ENCODE measurements at places on chromosomes 5 and 9.

DNA sequence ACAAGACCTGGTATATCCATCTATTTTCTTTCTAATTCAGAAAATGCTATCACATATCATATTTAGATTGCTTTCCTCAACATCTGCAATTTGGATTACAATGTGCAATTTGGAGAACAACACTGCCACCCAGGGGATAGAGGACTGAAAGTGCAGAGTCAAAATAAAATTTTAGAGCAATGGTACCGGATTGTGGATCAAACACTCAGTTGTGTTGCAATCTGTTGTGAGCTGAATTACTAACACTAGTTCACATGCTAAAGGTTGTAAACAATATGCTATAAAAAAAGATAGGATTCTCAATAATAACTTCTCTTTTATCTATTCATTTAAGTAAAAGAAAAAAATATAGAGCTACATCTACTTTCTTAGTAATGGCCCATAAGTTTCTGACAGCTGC, 11.9 kb upstream of the SRFBP1 start:
- peak; percentile 24 for DNase-seq

- peak; percentile 5 for DNase-seq
Measured at GRCh38 chr5:90020575-90021538, 388.7 kb downstream of the CETN3 start.

- no peak for DNase-seq
Measured at GRCh38 chr9:93246111-93246510, 62.2 kb downstream of the WNK2 start.

DNA sequence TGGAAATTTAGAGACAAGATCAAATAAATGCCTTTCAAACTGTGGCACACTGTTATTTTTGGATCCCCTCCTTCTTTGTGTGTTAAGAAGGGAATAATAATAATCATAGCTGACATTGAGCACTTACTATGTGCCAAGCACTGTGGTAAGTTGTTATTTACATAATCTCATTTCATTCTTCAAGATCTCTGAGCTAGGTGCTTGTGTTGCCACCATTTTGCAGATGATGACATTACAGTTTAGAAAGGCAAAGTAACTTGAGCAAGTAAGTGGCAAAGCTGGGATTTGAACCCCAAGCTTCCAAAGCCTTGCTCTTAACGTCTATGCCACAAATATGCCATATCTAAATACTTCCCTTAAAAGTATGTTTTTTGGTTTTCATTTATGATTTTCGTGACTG, 121.8 kb upstream of the TMEM161B start:
- no peak for DNase-seq

DNA sequence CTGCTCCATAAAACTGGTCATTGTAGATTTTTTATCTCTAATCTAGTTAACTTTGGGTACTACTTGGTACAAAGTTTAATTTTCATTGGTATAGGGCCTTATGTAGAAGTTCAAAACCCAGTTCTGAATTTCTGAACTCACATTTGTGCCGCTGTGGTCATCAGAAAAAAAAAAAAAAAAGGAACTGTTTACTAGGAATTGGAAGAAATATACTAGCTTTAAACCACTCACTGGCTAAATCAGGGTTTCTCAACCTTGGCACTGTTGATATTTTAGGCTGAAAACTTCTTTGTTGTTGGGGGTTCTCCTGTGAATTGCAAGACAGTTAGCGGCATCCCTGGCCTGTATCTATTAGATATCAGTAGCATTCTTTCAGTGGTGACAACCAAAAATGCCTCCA, 4.1 kb upstream of the ZFYVE16 start:
- no peak for DNase-seq

DNA sequence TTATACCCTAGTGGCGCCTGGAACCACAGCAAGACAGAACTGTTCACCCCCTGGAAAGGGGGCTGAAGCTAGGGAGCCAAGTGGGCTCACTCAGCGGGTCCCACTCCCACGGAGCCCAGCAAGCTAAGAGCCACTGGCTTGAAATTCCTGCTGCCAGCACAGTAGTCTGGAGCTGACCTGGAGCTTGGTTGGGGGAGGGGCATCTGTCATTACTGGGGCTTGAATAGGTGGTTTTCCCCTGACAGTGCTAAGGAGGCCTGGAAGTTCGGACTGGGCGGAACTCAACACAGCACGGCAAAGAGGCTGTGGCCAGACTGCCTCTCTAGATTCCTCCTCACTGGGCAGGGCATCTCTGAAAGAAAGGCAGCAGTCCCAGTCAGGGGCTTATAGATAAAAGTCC, 19.5 kb downstream of the BTNL3 start:
- no peak for DNase-seq

DNA sequence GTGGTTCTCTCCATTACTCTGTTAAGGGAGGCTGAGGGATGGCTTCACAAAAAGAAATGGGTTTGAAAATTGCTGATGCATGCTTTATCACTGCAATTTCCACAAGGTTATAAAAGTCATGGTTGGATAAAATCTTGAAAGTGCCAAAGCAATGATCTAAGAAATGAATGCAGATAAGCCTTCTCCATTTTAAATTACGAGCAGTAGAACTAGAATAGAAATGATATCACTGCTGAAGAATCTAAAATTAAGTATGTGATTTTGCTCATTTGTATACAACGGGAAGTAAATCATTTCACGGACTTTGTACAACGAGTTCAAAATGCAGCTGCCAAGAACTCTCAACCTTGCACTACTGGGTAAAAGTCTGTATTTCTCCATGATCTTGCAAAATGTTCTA, 299.0 kb downstream of the PRELID2 start:
- no peak for DNase-seq

GRCh38 chr9:96450613-96451528, 902 bp downstream of the HABP4 start:
- no peak for DNase-seq

GRCh38 chr9:120885958-120886357, 9.0 kb upstream of the PHF19 start:
- no peak for DNase-seq

- no peak for DNase-seq
Measured at GRCh38 chr9:89410022-89410421, 87.9 kb downstream of the SEMA4D start.

- DNase-seq: no peak
Measured at GRCh38 chr9:102049586-102050246, 311.3 kb upstream of the GRIN3A start.

- no peak for DNase-seq
Measured at GRCh38 chr9:16385590-16385989, 484.9 kb downstream of the BNC2 start.

DNA sequence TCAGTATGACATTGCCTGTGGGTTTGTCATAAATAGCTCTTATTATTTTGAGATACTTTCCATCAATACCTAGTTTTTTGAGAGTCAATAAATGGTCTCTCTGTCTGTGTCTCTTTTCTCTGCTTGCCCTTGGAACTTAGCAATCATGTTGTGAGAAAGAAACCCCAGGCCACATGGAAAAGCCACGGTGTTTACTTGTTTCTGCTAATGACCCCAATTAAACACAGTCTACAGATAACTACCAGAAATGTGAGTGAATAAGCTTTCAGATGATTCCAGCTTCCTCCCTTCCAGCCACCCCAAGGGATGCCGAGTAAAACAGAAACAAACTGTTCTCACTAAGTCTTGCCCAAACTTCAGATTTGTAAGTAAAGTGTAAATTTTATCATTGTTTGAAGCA, 584.9 kb downstream of the MAT2B start:
- no peak for DNase-seq

GRCh38 chr5:96648593-96648992, 13.6 kb upstream of the CAST start:
- no peak for DNase-seq

GRCh38 chr5:140312067-140312790, 9.3 kb upstream of the PFDN1 start:
- DNase-seq: peak; percentile 79

GRCh38 chr9:6787793-6788161, 30.0 kb downstream of the KDM4C start:
- DNase-seq: no peak

GRCh38 chr9:8907868-8908267, 1108.3 kb upstream of the DMAC1 start:
- DNase-seq: no peak

GRCh38 chr5:51691538-51692079, 308.4 kb downstream of the ISL1 start:
- no peak for DNase-seq

DNA sequence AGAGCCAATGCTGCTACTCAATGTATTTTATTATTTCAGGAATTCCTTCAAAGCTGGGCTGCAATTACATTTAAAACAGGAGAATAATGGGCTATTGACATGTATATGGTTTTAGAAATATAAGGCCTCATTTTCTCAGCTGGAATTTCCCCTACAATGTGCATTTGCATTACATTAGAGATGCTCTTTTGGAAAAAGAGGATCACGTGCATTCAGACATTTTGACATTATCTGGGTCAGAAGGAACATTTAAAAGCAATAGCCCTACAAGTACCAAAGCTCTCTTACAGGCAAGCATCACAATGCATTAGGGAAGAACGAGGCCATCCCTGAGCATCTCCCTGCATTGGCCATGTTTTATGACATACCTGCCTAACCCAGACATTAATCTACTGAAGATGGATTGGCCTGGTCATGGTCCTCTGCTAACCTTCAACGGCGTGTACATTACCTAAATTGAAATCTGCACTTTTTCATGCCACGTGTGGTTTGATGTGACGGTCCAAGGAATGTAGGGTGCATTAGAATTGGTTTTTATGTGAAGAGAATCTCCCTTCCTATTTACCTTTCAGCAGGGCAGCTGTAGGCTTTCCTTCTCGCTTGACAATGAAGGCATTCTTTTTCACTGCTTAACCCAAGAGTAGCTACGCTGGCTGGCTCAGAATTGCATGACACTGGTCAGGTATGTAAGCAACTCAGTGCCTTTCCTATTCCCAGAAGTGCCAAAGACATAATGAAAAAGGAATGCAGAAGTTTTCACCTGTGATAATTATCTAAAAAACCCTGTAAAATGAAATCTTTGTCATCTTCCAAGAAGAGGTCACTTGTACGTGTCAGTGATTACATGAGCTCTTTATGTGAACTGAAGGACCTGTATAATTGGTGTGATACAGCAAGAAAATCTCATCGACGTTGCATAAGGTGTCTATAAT, 212.3 kb upstream of the MPDZ start:
- DNase-seq: no peak

- DNase-seq: no peak
Measured at GRCh38 chr9:109115931-109116526, 3.7 kb downstream of the TMEM245 start.

GRCh38 chr5:52867809-52868208, 80.1 kb downstream of the ITGA1 start:
- DNase-seq: no peak

- DNase-seq: peak; percentile 85
Measured at GRCh38 chr9:3768712-3769457, 243.1 kb upstream of the RFX3 start.

DNA sequence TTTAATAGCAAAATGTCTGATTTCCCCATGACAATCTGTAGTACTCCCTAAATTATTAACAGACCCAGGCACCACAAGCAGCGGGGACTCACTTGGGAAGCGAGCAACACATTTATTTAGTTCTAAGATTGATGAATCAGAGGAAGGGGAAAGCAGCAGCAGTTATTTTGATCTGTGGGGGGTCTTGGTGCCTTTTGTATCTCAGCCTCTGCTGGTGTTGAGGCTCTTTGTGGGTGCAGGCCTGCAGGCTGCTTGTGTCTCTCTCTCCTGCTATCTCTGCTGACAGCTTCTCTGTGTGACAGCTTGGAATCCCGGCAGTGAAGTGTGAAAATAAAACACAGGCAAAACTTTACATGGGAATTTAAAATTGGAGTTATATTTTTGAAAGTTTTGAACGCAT, 878.2 kb upstream of the DMAC1 start:
- DNase-seq: no peak

- DNase-seq: no peak
Measured at GRCh38 chr9:89608641-89609335, 4.0 kb downstream of the GADD45G start.

DNA sequence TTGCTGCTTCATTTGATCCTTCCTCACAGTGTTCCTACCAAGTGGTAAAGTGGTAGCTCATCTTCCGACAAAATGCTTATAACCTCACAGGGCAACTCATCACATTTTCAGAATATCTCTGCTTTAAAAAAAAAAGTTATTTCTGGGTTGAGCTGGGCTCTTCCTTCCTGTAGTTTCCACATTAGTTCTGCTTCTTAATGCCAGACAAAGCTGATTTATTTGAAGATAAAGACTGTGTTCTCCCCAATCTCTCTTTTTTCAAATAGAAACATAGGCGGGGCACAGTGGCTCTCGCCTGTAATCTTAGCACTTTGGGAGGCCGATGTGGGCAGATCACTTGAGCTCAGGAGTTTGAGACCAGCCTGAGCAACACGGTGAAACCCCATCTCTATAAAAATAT, 273.1 kb downstream of the ACTL7B start:
- no peak for DNase-seq

- DNase-seq: no peak
Measured at GRCh38 chr5:94699562-94699961, 81.1 kb downstream of the SLF1 start.

DNA sequence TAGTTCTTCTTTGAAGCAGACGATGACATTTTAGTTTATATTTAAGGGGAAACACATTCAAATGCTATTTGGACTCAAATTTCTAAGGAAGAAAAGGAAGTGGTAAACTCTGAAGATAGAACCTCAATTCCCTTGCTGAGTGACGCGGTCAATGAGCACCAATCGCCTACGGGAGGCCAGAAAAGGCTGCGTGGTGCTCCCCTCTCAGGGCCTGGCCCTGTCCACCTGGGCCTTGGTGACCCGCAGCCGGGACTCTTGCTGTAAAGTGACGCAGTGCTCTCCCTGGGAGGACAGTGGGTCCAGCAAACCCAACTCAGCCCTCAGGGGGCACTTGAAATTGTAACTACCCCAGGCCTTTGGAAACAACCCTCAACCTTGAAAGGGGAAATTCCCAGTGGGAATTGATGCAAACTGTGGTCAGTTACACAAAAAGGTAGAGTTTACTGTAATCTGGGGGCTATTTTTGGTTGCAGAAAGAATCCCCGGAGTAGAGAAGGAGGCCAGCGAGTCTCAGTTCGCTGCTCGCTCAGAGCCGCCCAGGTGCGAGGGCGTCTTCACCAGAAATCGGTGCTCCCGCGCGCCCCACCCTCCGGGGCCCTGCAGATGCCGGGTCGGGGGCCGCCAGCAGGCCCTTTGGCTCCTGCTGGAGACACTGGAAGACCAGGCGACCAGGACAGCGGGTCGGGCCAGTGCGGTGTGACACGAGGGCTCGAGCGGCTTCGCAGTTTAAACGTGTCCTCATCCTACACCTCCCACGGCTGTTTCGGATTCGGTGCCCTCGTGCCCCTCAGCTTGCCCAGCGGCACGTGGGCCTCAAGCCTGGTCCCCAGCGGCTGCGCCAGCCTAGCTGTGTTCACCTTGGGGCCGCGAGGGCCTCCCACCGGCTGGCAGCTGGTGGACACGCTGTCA, 1.4 kb upstream of the ANKRD33B start:
- DNase-seq: no peak

GRCh38 chr9:129334105-129334935, 156.3 kb upstream of the IER5L start:
- DNase-seq: peak; percentile 87

- no peak for DNase-seq
Measured at GRCh38 chr9:113528088-113528487, 64.6 kb downstream of the RGS3 start.

Measured in AG09309 (cell line).